ENCODE measurements at places on chromosomes 16 and 17.

DNA sequence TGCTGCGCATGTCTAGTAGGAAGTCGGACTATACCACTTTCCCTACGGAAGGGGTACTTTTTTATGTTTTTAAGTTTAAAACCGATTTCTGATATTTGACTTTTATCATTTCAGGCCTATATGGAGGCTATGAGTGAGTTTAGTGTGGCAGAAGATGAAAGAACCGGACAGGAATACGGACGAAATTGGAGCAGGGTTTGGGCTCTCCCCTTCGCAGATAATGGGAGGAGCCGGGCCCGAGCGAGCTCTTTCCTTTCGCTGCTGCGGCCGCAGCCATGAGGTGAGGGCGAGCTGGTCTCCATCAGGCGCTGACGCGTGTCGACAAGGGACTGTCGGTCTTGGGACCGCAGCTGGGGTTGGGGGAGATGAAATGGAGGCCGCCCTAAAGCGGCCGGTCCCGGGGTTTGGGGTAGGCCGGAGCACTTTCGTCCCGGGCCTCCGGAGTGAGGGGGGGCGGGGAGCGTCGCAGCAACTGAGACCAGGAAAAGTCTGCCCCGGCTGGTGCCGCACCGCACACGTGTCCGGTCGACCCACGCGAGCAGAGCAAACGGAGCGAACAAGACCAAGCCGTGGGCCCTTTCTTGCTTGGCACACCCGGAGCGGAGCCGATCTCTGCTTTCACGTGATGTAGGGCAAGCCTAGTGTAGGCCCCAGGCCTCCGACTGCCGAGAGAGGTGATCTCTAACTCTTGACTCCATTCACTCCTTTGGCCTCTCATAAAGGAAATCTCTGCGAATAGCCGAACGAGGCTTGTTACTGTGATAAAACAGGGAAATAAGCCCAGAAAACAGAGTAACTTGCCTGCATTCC, at the start of gene RPL19:
TSS of gene RPL19 (plus strand) at position 214 of the 810 bp plus-strand sequence. CDS start at position 276, 62 bp downstream.
- DNase-seq = peak; percentile 91

DNA sequence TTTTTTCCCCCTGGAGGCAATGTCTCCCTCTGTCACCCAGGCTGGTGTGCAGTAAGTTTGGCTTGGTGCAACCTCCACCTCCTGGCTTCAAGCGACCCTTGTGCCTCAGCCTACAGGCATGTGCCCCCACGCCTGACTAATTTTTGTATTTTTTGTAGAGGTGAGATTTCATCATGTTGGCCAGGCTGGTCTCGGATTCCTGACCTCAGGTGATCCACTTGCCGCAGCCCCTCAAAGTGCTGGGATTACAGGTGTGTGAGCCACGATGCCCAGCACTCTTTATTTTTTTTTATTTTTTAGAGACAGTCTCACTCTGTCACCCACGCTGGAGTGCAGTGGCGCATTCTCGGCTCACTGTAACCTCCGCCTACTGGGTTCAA, 113.2 kb downstream of the ABCC6 start:
- no peak for DNase-seq

- DNase-seq = no peak
Observed at GRCh38 chr17:15973016-15973415, 26.5 kb downstream of the ZSWIM7 start.

DNA sequence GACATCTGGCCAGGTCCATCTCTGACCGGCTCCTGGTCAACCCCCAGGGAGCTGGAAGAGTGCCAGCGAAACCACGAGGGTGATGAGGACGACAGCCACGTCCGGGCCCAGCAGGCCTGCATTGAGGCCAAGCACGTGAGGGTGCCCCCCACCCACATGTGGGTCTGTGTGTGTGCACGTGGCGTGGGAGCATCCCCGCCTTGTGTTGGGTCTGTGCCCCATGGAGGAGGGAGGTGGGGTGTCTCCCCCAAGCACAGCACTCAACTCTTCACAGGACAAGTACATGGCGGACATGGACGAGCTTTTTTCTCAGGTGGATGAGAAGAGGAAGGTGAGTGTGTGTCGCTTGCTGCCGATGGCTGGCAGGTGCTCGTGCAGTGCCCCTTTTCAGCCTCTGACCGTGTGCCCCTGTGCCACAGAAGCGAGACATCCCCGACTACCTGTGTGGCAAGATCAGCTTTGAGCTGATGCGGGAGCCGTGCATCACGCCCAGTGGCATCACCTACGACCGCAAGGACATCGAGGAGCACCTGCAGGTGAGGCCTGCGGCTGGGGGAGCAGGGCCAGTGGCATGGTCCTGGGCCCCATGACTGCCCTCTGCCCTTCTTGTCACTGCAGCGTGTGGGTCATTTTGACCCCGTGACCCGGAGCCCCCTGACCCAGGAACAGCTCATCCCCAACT, 1.7 kb downstream of the STUB1 start:
- no peak for DNase-seq

- no peak for DNase-seq
Observed at GRCh38 chr17:14871921-14872320, 393.2 kb downstream of the PMP22 start.

GRCh38 chr17:30196504-30196903, 39.0 kb downstream of the SLC6A4 start:
- DNase-seq = no peak

- peak; percentile 7 for DNase-seq
Observed at GRCh38 chr17:4658478-4659305, 17.2 kb upstream of the ALOX15 start.

- no peak for DNase-seq
Observed at GRCh38 chr16:1963806-1964505, 670 bp downstream of the RPS2 start.

- no peak for DNase-seq
Observed at GRCh38 chr16:15649727-15650018, 372 bp upstream of the NDE1 start.

DNA sequence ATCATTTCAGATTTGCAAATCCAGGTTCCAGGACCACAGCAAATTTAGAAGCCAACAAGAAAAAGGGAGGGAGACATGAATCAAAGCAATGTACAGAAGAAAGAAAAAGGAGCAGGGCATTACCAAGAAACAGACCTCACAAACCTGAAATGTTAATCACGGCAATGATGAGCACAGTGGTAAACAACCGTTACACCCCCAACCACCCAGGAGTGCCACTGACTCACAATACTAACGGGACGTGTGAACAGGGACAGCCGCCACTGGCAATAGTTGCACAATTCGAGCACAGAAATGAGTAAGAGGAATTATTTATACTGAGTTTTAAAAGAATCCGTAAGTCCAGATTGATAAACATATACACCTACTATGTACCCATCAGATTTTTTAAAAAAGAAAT, 13.8 kb downstream of the USP22 start:
- DNase-seq = no peak

DNA sequence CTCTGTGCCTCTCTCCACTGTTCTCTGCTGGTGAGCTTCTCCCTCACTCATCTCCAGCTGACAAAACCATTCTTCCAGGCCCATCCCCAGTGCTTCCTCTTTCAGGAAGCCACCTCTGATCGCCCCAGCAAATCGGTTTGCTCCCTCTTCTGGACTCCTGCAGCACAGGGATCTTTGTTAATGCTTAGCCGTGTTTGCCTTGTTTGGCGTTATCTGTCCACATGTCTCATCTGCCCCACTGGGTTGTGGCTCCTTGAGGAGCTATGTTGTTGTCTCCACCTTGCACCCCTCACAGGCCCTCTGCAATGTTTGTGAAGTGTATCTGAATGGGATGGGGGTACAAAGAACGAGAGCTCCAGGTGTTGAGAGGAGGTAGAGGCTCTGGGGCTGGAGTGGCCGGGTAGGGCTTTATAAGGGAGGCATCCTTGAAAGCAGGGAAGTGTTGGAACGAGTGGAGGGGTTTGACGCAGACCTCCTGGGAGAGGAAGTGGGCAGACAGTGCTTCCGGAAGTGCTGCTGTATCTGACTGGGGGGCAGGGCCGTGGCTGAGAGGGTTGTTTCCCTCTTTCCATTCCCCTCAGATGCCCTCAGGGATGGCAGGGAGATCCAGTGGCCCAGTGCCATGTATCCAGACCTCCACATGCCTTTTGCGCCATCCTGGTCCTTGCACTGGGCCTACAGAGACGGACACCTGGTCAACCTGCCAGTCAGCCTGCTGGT, 27.8 kb downstream of the CASKIN2 start:
- DNase-seq = peak; percentile 69

- peak; percentile 74 for DNase-seq
Observed at GRCh38 chr17:38898812-38899348, 26.5 kb upstream of the LASP1NB start.

DNA sequence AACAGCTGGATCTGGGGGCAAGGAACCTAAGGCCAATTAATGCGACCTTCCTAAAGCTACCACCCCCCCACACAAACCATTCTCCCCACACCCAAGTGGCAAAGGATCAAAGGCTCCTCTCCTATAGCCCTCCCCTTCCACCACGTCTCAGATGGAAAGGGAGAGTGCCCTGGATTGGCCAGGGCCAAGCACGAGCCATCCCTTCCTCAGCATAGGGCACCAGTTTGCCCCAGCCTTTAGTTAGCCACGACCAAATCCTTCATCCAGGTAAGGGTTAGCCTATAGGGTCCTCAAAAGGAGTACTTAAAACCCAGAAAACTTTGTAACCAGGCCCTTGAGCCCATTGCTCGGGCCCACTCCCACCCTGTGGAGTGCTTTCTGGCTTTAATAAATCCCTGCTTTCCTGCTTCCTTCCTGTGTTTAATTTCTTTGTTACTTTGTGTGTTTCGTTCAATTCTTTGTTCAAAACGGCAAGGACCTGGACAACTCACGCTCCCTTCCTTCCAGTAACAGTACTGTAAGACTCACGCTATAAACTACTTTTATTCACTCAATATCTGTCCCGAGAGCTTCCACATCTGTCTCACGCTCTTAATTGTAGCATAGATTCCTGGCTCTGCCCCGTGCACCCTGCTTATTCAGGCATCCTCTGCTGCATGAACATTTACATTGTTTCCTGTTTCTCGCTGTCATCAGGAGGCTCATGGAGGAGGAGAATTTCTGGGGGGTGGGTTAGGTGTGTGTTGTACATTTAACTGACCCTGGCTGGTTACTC, 62.3 kb downstream of the TNFRSF13B start:
- no peak for DNase-seq

DNA sequence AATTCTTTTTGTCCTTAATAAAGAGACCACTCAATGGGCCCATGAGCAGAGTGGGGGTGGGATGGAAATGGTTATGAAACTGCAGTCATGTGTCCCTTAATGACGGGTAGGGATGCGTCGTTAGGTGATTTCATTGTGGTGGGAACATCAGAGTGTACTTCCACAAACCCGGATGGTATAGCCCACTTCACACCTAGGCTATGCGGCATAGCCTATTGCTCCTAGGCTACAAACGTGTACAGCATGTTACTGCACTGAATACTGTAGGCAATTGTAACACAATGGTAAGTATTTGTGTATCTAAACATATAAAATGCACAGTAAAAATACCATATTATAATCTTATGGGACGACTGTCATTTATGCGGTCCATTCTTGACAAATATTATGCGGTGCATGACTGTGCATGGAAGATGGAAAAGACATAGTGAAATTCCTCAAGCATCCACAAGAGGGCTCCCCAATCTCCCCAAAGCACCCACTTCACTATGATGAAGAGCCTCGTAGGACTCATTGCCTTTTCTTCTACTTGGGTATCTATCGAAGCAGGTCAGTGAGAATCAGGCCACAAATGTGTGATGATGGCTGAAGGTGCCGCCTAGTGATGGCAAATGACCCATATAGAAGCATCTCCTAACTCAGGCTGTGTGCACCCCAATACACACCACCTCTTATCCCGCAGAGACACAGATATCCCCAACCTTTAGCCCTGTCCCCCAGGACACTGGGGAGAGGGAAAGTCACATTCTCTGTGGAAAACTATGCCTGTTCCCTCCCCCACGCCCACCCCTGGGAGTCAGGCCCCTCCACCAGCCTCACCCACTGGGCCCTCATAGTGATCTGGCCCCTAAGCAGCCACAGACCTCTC, 43.5 kb downstream of the TBX21 start:
- DNase-seq = no peak

DNA sequence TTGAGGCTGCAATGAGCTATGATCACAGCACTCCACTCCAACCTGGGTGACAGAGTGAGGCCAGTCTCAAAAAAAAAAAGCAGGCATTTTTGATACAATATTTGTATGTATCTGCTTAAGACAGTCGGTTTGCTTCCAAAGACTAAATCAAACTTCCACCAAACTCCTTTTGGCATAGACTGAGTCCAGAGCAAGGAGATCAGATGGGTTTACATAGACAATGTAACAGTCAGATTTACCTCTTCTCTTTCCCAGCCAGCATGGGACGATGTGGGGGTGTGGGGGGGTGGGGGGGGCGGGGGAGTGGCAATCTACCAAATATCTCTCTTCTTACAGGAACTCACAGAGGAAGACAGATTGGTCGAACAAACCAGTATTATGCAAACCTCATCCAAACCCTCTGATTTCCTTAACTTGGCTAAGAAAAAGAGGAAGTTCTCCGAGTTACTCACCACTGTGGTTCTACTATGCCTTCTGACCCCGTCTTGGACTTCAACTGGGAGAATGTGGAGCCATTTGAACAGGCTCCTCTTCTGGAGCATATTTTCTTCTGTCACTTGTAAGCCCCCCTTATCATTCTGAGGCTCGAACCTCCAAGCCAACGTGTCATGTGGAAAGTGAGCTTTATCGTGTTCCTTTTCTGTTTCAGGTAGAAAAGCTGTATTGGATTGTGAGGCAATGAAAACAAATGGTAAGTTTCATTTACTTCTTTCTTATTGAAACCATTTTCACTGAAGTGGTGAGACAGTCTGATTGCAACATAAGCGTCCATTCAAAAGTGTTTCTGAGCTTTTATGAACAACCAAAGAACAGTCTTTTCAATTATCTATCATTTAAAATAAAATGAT, at the start of gene MILR1:
TSS of gene MILR1 (plus strand) at position 451 of the 848 bp plus-strand sequence. CDS start at position 505, 54 bp downstream.
- DNase-seq = no peak

- DNase-seq = peak; percentile 43
Observed at GRCh38 chr16:86046667-86047270, 147.8 kb downstream of the IRF8 start.

DNA sequence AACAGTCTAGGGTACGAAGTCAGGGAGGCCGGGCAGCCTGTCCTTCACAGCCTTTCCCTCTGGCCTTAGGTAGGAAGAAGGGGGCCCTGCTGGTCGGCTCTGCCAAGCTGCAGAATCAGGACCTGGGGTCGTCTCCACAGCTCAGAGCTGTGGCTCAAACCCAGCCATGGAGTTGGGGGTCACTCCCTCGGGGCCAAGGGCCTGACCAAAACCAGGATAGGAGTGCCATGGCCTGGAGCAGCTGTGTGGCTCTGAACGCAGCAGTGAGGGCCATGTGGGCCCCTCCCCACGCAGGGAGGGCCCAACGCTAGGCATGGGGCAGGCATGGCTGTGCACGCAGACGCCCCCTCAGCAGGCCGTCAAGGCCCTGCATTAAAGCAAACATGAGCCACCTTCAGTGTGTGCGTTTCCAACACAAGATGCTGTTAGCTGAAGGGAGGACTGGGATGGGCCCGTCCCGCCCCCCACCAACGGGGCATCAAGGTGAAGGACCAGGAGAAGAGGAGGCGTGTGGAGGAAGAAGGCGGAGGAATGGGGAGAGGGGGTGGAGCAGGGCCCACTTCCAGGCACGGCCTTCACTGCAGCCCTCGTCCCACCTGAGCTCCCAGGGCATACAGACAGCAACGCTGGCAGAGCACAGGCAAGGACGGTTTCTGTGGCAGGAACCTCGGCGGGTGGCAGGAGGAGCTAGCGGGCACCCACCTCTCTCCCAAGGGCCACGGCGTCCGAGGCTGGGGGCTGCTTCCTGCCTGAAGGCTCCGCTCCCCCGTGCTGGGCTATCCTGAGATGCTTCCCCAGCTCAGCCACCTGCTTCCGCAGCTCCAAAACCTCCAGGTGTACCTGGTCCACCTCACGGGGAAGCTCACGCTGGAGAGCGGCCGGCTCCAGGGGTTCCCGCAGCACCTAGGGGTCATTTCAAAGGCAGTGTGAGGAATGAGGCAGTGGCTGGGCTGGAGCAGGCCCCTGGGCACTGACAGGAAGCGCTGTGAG, 55.3 kb downstream of the CCDC57 start:
- peak; percentile 58 for DNase-seq
